HCT116 (cell line): ENCODE measurements at places on chromosomes 1 and 21. TPM values are rescaled to one million over a fixed set of nuclear protein-coding genes. Genes with fewer than 3 reads are reported as not detected.

- H3K27me3 ChIP-seq = no peaks in the 10 kb centered on the region
Measured at GRCh38 chr1:8412183-8412831, 94.4 kb downstream of the SLC45A1 start.

The RNPC3 gene
- total RNA-seq = 11.1 TPM

- H3K4me3 ChIP-seq = no peak overlapping the region
- no peaks in the 10 kb centered on the region for H3K4me1 ChIP-seq
- H3K27me3 ChIP-seq = no peaks in the 10 kb centered on the region
- DNase-seq = peak; percentile 45
- no peak overlapping the region for H3K27ac ChIP-seq
Measured at GRCh38 chr1:46446646-46447498, 42.8 kb upstream of the DMBX1 start.

DNA sequence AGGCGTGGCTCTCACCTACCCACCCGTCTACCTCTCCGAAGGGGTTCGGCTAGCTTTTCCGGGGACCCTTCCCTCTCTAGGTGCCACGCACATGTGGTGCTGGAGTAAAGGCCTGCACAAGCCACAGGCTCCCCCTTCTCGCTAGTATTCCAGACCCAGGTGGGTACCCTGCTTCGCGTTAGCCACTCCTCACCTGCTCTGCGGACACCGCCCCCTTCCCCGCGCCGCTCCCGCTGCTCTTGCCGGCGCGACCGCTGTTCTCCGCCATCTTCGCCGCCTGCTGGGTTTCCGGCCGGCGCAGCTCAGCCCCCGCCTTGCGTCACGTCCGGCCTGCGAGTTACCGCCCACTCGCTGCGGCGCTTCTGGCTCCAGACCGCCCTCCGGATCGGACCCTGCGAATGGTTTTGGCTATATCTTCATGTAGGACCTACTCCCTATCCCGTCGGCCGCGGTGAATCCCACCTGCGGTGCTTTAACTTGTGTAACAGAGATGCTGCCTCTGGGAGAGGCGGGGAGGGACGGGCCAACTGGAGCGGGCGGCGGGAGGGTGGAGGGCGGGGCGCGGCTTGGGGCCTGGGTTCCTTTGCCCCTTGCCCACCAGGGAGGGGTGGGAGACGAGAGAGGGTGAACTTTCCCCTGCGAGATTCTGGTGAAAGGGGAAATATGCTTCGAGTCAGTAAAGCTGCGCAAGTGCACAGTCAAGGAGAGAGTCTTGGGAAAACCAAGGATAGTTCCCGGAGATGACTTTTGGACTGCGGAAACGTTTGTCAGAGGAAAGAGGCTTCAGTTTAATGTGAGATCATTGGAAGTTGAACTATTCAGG, at the start of the genes NIT1 and PFDN2:
Gene NIT1 (plus strand): TSS at position 347 of the 823 bp plus-strand sequence. CDS start 72 bp downstream, at position 419.
Gene PFDN2 (minus strand): TSS at position 279 of the 823 bp plus-strand sequence. CDS start 11 bp downstream, at position 268.
- peaks cover 34% of the 10 kb centered on the region for H3K4me1 ChIP-seq
- H3K27me3 ChIP-seq = no peaks in the 10 kb centered on the region
- H3K4me3 ChIP-seq = peak within 1 kb of the TSS; percentile 68
- peak; percentile 77 for DNase-seq

DNA sequence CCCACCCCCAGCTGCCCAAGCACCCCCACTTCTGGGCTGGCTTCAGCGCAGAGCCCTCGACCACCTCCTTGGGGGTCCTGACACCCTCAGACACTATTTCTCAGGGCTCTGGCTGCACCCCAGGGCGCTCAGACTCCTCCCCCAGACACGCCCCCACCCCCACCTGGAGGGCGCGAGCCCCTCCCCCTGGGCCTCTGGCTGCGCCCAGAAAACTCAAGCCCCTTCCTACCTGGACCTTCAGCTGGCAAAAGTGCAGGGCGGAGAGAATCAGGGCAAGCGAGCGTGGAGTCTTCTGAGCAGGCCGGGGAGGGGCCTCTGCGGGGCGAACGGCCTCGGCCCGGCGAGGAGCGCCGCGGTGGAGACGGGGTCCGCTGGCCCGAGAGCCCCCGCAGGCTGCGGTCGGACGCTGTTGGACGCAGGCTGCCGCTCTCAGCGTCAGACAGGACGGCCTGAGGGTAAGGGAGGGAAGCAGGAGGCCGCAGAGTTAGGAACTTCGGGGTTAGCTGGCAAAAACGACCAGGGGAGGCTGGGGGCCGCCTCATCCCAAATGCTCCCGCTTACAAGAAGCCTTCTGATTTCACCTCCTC, 17.4 kb upstream of the NBPF1 start:
- H3K4me1 ChIP-seq = no peaks in the 10 kb centered on the region
- H3K27me3 ChIP-seq = no peaks in the 10 kb centered on the region
- DNase-seq = no peak
- H3K36me3 ChIP-seq = peaks cover 44% of the 10 kb centered on the region; the same call in 1 of the 2 replicates
- no peak overlapping the region; the same call in 1 of the 2 replicates for H3K27ac ChIP-seq
- no peak overlapping the region for H3K4me3 ChIP-seq

The EXO1 gene
- 32.9 TPM for total RNA-seq

- no peak overlapping the region for H3K4me3 ChIP-seq
- H3K27me3 ChIP-seq = no peaks in the 10 kb centered on the region
- H3K4me1 ChIP-seq = no peaks in the 10 kb centered on the region
Measured at GRCh38 chr21:14762327-14762726, 216.2 kb upstream of the SAMSN1 start.

The KTI12 gene
- 8.2 TPM for total RNA-seq

GRCh38 chr1:160007577-160008200, 24.1 kb downstream of the PIGM start:
- no peaks in the 10 kb centered on the region for H3K36me3 ChIP-seq
- no peak overlapping the region for H3K27ac ChIP-seq
- H3K27me3 ChIP-seq = no peaks in the 10 kb centered on the region
- no peak overlapping the region for H3K4me3 ChIP-seq
- no peaks in the 10 kb centered on the region for H3K4me1 ChIP-seq

- DNase-seq = no peak
- peaks cover 11% of the 10 kb centered on the region for H3K4me1 ChIP-seq
Measured at GRCh38 chr1:20137055-20137454, 2.1 kb upstream of the PLA2G2F start.

The HTR6 gene
- 0.57 TPM for total RNA-seq

The MAP1LC3C gene
- not detected for total RNA-seq

The PAX7 gene
- total RNA-seq = not detected

The PTAFR gene
- total RNA-seq = 1.3 TPM

DNA sequence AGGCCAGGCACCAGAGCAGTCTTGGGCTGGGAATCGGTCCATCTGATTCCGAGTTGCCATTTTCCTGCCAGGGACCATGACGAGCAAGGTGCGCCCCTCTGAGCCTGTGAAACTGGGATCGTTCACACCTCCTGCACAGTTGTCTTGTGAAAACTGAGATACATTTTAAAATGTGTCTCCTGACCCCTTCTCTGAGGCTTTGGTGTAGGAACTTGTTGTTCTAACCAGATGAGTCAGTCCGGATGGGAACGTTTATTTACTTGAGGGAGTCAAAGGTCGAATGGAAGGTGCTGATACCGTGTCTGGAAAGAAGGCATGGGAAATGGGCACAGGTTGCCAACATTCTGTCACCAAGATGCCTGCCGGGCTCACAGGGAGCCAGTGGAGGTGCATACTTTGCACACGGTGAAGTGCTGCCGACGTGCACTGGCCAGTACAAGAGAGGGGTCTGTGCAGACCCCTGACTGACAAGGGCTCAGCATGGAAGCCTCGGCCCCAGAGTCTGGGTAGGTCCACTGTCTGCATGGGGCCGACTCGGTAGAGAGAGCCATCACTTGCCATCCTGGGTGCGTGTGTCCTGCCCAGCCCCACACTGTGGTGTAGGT, 7.4 kb upstream of the KCNN3 start:
- H3K27ac ChIP-seq = no peak overlapping the region
- no peak overlapping the region for H3K4me3 ChIP-seq
- no peaks in the 10 kb centered on the region for H3K27me3 ChIP-seq
- no peaks in the 10 kb centered on the region; the same call in 1 of the 2 replicates for H3K4me1 ChIP-seq
- DNase-seq = no peak

DNA sequence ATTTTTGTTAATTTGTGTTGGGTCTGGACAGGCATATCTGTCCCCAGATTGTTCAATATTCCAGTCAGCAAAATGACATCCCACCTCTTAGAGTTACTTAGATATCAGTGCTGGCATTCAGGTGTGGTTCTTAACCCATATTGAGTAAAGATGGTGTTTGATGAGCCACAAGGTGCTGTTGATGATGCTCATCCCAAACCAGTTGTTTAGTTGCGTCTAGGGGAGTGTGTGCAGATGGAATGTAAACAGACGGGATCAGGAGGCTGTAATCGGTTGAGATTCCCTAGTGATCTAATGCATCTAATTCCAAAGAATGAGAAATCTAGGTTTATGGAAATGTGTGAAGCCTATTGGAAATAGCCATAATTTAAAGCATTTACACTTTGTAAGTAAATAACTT, 1.1 kb downstream of the HOOK1 start:
- H3K36me3 ChIP-seq = no peaks in the 10 kb centered on the region
- H3K4me3 ChIP-seq = peak overlapping the region; percentile 72
- no peaks in the 10 kb centered on the region for H3K27me3 ChIP-seq
- peaks cover 2% of the 10 kb centered on the region for H3K4me1 ChIP-seq

The OLIG2 gene
- not detected for total RNA-seq

DNA sequence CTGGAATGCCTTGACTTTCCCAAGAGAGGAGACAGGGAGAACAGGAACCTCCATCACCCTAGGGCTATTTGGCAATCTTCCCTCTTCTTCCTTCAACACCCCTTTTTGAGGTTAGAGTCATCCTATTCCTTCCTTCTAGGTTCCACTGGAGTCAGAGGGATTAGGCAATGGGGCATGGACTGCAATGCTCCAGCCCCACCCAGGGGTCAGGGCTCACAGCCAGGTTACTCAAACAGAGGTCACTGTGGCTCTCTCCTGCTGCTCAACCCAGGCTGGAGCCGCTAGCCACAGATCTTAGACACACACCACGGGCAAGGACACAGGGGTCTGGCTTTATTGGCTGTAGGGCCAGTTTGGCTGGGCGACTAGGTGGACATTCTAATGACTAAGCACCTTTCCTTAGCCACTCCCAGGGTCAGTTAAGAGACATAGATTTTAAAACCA, 145.5 kb upstream of the NRIP1 start:
- no peak overlapping the region for H3K4me3 ChIP-seq
- H3K27ac ChIP-seq = no peak overlapping the region
- H3K36me3 ChIP-seq = no peaks in the 10 kb centered on the region

The CAMK1G gene
- not detected for total RNA-seq

- H3K36me3 ChIP-seq = peaks cover 7% of the 10 kb centered on the region; the same call in 1 of the 2 replicates
- DNase-seq = no peak
- H3K27ac ChIP-seq = no peak overlapping the region
Measured at GRCh38 chr21:26112127-26112742, 58.3 kb downstream of the APP start.

- H3K4me3 ChIP-seq = no peak overlapping the region
- H3K4me1 ChIP-seq = no peaks in the 10 kb centered on the region
- H3K36me3 ChIP-seq = no peaks in the 10 kb centered on the region
- no peak overlapping the region for H3K27ac ChIP-seq
- no peaks in the 10 kb centered on the region for H3K27me3 ChIP-seq
- no peak for DNase-seq
Measured at GRCh38 chr1:87584586-87584985, 255.9 kb downstream of the LMO4 start.

The ALDH4A1 gene
- total RNA-seq = 12.6 TPM

GRCh38 chr21:37153196-37153934, 80.3 kb downstream of the TTC3 start:
- H3K36me3 ChIP-seq = peaks cover 62% of the 10 kb centered on the region
- no peak for DNase-seq
- H3K27ac ChIP-seq = no peak overlapping the region
- no peaks in the 10 kb centered on the region for H3K27me3 ChIP-seq
- H3K4me1 ChIP-seq = no peaks in the 10 kb centered on the region
- H3K4me3 ChIP-seq = no peak overlapping the region

The SLFNL1 gene
- 0.20 TPM for total RNA-seq
